ENCODE measurements at places on chromosomes 5 and 9.

DNA sequence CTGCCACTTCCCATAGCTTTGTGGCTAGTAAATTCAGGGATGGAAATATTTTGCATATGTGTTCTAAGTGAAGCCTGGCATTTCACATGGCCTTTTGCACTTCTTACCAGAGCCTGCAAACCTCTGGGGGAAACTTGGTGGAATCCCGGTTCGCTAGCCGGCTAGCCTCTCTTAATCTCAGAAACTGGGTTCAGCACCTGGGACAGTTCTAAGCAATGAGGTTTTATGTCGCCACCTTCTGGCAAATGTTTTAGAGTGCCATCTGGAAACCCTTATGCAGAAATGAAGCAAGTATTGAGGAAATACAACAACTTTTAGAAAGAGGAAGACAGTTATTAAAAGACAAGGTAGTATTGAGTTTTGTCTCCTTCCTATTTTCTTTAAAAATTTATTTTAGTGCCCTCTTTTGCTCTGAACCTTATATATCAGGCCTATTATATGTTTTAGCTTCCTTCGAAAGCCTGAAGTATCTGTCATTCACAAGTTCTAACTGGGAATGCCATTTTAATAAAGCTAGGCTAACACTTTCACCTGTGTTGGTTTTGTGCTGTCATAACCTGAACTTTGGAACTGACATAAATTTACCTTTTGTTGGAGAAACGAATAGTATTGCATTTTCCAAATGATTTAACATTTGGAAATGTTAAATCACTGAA, 963 bp upstream of the HTR1A start:
- no peak for DNase-seq

- no peak for DNase-seq
Observed at GRCh38 chr5:123450640-123451039, 27.4 kb upstream of the CEP120 start.

DNA sequence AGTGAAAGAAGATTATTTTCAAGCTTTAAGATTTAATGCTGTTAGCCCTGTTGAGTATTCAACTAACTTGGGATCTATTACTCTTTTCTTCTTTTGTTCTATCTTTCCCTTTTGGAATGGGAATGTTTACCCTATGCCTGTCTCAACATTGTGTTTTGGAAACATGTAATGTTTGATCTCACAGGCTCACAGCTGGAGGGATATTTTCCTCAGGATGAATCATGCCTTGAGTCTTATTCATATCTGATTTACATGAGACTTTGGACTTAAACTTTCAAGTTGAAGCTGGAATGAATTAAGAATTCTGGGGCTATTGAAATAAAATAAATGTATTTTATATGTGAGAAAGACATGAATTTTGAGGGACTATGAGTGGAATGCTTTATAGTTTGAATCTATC, 607.8 kb upstream of the PTGER4 start:
- no peak for DNase-seq

GRCh38 chr9:23571414-23572104, 254.5 kb downstream of the ELAVL2 start:
- no peak for DNase-seq

- DNase-seq, result no peak
Observed at GRCh38 chr5:121285801-121286521, 565.7 kb upstream of the FTMT start.

- DNase-seq, result no peak
Observed at GRCh38 chr5:137831526-137831925, 36.1 kb upstream of the MYOT start.

DNA sequence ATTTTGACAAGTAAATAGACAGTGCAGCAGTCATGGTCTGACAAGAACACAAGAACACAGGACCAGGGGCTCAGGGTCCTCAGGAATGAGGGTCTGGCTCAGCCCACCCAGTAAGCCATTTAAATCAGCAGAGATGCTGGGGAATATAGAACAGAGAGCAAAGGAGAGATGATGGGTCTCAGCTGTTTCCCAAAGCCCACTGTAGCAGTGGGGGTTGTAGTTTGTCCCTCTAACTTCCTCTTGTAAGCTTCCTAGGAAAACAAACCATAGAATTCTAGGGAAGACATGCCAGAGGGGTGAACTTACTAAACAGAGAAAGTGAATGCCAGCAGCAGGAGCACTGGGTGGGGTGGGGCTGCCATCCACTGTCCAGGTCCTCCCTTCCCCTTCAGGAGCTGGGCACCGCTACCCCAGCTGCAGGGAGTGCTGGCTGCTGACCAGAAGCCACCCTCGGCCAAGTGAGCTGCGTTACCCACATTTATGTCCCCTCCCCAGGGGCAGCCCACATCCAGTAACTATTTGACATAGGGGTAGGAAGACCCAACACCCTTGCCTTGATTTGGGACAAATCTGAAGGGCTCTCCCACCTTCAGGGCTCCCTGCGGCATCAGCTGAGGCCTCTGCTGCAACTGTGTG, 41.6 kb downstream of the GABBR2 start:
- DNase-seq, result no peak

GRCh38 chr9:35488021-35488420, 1.9 kb upstream of the RUSC2 start:
- DNase-seq, result no peak

- no peak for DNase-seq
Observed at GRCh38 chr9:121930956-121931355, 162.2 kb downstream of the TTLL11 start.

DNA sequence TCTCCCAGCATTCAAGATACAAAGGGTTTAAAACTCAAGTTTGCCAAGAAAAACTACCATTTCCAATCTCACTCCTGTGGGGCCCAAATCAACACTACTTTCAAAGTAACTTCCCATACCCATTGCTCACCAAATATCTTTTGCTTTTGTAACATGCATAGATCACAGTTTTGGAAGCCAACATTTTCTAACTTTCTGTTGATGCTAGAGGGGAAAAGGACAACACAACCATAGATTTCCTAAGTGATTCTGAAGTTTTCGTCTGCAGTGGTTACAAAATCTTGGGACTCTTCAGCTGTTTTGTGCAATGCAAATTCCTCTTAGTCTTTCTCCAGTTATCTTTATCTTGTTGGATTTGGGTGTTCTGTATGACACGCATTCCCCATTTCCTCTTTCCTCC, 94.1 kb upstream of the PAPPA start:
- no peak for DNase-seq

- DNase-seq, result no peak
Observed at GRCh38 chr5:170139786-170140335, 34.2 kb downstream of the FOXI1 start.

- no peak for DNase-seq
Observed at GRCh38 chr5:168370831-168371230, 79.4 kb downstream of the WWC1 start.

- DNase-seq, result no peak
Observed at GRCh38 chr5:25006734-25007133, 362.0 kb upstream of the CDH10 start.

- no peak for DNase-seq
Observed at GRCh38 chr5:103532086-103532734, 30.4 kb downstream of the NUDT12 start.

All from CD4-positive, alpha-beta T cell treated with Interleukin-17A for 4 hours (primary cell).